ENCODE measurements at places on chromosomes 5 and 9. TPM values are rescaled to one million over a fixed set of nuclear protein-coding genes. Genes with fewer than 3 reads are reported as not detected.

DNA sequence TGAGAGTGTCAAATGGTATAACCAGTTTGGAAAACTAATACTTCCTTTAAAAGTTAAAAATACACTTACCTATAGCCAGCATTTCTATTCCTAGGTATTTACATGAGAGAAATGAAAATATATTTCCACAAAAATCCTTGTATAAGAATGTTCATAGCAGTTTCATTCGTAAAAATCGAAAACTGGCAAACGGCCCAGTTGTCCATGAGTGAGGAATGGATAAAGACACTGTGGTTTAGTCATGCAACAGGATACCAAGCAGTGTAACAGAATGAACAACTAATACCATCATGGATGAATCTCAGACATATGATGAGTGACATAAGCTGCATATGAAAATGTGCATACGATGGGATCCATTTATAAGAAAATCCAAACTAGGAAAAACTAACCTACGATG is 136.7 kb downstream of the MACROH2A1 start:
- DNase-seq, result no peak
- H3K27ac ChIP-seq, result no peak overlapping the region
- H3K4me1 ChIP-seq, result no peaks in the 10 kb centered on the region
- H3K4me3 ChIP-seq, result no peak overlapping the region
- no peaks in the 10 kb centered on the region for H3K36me3 ChIP-seq

Gene RNF44
- total RNA-seq, result 21.7 TPM

- H3K27ac ChIP-seq, result no peak overlapping the region
- DNase-seq, result no peak
- no peak overlapping the region for H3K4me3 ChIP-seq
- no peaks in the 10 kb centered on the region for H3K27me3 ChIP-seq
- no peaks in the 10 kb centered on the region for H3K36me3 ChIP-seq
Measured at GRCh38 chr5:157390133-157390532, 69.9 kb upstream of the NIPAL4 start.

DNA sequence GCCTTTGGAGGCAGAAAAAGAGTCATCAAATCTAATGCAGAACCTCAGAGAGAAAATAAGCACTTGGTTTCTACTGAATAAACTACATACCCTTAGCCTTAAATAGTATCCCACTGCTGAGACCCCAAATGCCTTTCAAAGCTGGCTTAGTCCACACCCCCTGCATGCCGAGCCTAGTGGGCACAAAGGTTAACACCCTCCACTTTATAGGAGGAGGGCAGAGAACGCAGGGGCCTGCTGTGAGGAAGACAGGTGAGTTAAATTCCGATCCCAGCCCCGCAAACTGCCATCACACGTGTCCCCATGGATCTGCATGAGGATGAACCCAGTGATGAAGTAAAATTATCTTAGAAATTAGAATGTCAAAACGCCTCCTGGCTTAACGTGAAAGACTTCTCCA is 19.5 kb upstream of the HSD17B3 start:
- no peaks in the 10 kb centered on the region for H3K27me3 ChIP-seq
- no peaks in the 10 kb centered on the region for H3K4me1 ChIP-seq
- DNase-seq, result no peak
- H3K4me3 ChIP-seq, result no peak overlapping the region
- H3K27ac ChIP-seq, result no peak overlapping the region
- no peaks in the 10 kb centered on the region for H3K36me3 ChIP-seq

Gene DTWD2
- total RNA-seq, result 13.0 TPM

GRCh38 chr5:142215915-142216681 is 107.5 kb downstream of the NDFIP1 start:
- H3K36me3 ChIP-seq, result no peaks in the 10 kb centered on the region
- DNase-seq, result peak; percentile 55
- no peak overlapping the region for H3K4me3 ChIP-seq
- H3K4me1 ChIP-seq, result no peaks in the 10 kb centered on the region

GRCh38 chr9:107462691-107463090 is 26.9 kb downstream of the KLF4 start:
- H3K4me1 ChIP-seq, result peaks cover 10% of the 10 kb centered on the region
- H3K36me3 ChIP-seq, result no peaks in the 10 kb centered on the region
- DNase-seq, result no peak
- H3K27me3 ChIP-seq, result peaks cover 20% of the 10 kb centered on the region

Gene HAVCR2
- 3.8 TPM for total RNA-seq

DNA sequence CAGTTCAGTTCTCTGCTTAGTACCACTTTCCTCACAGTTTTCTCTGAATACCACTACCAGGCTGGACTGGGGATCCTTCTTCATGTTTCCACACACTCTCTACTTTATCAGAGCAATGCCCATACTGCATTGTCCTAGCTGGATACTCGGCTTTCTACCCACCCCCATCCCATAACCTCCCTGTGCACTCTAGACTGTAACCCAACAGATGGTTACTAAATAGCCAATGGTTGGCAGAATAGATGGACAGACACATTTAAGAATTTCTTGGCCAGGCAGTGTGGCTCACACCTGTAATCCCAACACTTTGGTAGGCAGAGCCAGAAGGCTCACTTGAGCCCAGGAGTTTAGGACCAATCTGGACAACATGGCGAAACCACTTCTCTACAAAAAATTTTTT is 22.8 kb downstream of the CDK5RAP2 start:
- no peak for DNase-seq
- H3K27me3 ChIP-seq, result no peaks in the 10 kb centered on the region
- H3K27ac ChIP-seq, result no peak overlapping the region

DNA sequence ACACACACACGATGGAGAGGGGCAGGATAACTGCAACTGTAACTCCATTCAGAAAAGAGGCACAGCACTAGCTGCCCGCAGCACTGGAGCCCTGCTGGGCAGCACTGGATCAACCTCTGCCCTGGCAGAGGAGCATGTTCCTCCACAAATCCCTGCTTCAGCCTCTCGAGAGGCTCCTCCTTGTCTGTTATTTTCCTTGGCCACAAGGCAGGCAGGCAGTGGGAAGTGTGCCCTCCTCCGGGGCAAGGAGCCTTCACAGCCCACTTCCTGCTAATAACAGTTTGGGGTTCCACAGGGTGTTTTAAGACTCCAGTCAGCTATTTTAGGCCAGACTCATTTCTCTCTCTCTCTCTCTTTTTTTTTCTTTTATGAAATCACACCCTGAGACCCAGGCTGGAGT is 11.8 kb downstream of the FXN start:
- H3K27ac ChIP-seq, result no peak overlapping the region
- peaks cover 38% of the 10 kb centered on the region for H3K36me3 ChIP-seq
- no peak for DNase-seq
- peaks cover 32% of the 10 kb centered on the region for H3K4me1 ChIP-seq

Gene MYOT
- total RNA-seq, result 22.4 TPM

- H3K4me3 ChIP-seq, result no peak overlapping the region
- H3K36me3 ChIP-seq, result no peaks in the 10 kb centered on the region
- H3K27ac ChIP-seq, result no peak overlapping the region
- DNase-seq, result no peak
- no peaks in the 10 kb centered on the region for H3K27me3 ChIP-seq
Measured at GRCh38 chr9:93600504-93600903, 24.1 kb downstream of the PHF2 start.

Gene PHF24
- 0.17 TPM for total RNA-seq

- H3K4me3 ChIP-seq, result no peak overlapping the region
- DNase-seq, result no peak
- no peaks in the 10 kb centered on the region for H3K36me3 ChIP-seq
- no peaks in the 10 kb centered on the region for H3K27me3 ChIP-seq
- no peaks in the 10 kb centered on the region for H3K4me1 ChIP-seq
Measured at GRCh38 chr5:61766141-61766540, 434.1 kb downstream of the ZSWIM6 start.

GRCh38 chr5:164051745-164052144 is 546.3 kb downstream of the MAT2B start:
- H3K36me3 ChIP-seq, result no peaks in the 10 kb centered on the region
- H3K4me1 ChIP-seq, result no peaks in the 10 kb centered on the region
- H3K27me3 ChIP-seq, result no peaks in the 10 kb centered on the region
- no peak overlapping the region for H3K4me3 ChIP-seq
- no peak overlapping the region for H3K27ac ChIP-seq

DNA sequence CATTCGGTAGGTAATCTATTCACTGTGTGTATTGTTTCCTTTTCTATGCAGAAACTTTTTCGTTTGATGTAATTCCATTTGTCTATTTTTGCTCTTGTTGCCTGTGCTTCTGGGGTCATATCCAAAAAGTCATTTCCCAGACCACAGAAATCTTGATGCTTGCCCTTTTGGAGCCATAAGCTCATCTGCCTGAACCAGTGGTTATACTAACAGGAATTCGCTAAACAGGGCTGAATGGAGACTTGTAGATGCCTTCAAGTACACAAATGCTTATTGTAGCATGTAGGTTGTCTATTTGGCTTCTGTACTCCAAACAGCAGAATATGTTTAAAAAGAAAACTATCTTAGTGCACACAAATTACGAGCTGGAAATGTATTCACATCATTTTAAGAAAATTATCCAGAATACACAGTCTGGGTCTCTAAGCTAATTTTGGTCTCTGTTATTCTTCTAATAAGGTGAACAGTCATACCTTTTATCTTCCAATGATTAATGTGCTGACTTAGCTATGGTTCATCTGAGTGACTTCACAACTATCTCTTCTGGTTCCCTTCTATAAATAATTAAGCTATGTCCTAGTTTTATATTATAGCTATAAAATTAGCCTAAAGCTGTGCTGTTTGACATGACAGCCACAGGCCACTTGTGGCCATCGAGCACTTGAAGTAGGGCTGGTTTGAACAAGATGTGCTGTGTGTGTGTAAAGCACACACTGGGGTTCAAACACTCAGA is 87.6 kb downstream of the DAPK1 start:
- no peak overlapping the region for H3K4me3 ChIP-seq
- no peak for DNase-seq

DNA sequence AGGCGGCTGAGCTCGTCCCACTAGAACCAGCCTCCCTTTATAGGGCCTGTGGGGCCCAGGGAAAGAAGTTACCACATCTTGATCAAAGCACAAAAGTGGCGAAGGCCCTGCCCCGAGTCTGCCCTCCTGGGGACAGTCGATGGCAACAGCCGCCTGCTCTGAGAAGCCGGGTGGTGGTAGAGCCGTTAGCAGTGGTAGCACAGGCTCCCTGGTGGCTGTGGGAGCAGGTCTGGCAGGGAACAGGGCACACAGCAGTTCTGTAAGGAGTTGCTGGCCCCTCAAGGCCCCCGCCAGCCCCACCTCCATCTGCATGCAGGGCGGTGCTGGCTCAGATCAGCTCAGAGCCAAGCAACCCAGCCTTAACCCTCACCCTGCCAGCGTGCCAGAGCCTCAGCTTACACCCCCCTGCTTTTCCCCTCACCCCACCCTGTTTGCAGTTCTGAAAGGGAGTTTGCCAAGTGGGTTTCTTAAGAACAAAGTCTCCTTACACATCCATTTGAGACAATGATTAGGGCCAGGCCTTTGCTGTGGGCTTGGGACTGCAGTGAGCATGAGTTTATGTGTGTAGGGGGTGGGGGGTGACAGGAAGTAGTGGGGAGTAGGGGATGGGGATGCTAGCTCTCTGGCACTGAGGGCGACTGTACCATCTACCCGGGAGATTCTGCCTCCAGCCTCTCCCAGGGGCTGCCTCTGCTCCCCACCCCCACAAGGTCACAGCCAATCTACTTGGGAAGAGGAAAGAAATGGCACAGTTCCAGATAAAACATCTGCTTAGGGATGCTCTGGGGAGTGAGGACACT is 11.8 kb downstream of the ACSL6 start:
- H3K36me3 ChIP-seq, result no peaks in the 10 kb centered on the region
- no peak for DNase-seq
- peaks cover 3% of the 10 kb centered on the region for H3K4me1 ChIP-seq
- no peak overlapping the region for H3K27ac ChIP-seq
- H3K4me3 ChIP-seq, result no peak overlapping the region

Gene NIPAL4
- 0.09 TPM for total RNA-seq

DNA sequence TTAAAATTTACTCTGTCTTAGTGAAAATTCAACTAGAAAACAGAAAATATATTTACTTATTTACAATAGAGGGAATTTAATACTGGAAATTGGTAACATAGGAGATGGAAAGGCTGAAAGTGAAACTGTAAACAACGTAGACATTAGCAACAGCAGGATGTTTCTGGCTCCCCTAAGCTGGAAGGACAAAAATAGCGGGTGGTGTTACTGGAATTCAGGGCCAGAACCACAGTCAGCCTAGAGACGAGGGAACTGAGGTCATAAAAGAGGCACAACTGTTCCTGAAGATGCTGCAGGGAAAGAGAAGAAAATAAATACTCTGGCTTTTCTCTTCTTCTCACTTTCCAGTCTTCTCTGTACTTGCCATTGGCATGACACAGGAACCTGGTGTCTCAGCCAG is 80.4 kb upstream of the NIPBL start:
- H3K4me1 ChIP-seq, result no peaks in the 10 kb centered on the region
- H3K27ac ChIP-seq, result no peak overlapping the region
- no peaks in the 10 kb centered on the region for H3K27me3 ChIP-seq
- DNase-seq, result no peak
- no peak overlapping the region for H3K4me3 ChIP-seq

- DNase-seq, result no peak
- H3K27ac ChIP-seq, result no peak overlapping the region
- no peaks in the 10 kb centered on the region for H3K36me3 ChIP-seq
- no peak overlapping the region for H3K4me3 ChIP-seq
- H3K4me1 ChIP-seq, result no peaks in the 10 kb centered on the region
Measured at GRCh38 chr5:63346451-63346850, 615.8 kb downstream of the HTR1A start.

- H3K36me3 ChIP-seq, result no peaks in the 10 kb centered on the region
- peak overlapping the region; percentile 78 for H3K27ac ChIP-seq
- H3K4me3 ChIP-seq, result no peak overlapping the region
- no peaks in the 10 kb centered on the region for H3K27me3 ChIP-seq
- DNase-seq, result peak; percentile 91
Measured at GRCh38 chr5:138953387-138954256, 78.5 kb upstream of the LRRTM2 start.

DNA sequence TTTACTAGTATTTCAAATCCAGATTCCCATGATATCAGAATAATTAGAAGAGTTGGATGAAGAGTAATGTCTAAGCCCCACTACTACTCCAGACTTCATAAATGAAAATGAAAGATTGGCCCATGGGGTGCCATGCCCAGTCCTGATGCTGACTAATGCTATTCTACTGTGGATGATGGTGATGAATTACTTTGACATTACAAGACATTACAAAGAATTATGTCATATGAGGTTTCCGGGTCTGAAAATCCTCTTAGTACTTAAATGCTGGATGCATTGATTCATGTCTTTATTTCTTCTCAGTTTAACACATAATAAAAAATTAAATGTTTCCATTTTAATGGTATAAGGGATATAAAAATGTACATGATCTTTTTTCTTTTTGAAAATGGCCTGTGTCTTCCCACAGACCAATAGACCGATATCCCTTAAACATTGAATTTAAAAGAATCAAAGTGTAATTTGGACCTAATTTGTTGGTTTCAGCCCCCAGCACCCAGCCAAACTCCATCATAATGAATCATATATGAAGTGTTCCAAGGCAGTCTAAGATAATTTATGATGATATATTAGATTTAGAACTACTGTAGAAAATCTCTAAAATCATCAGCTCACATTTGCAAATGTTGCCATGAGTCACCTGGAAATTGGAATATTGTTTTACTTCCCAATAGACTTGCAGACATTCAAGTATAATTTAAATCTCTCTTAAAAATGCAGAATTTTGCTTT is 223.6 kb upstream of the SGCD start:
- H3K36me3 ChIP-seq, result no peaks in the 10 kb centered on the region
- no peak for DNase-seq
- H3K4me1 ChIP-seq, result no peaks in the 10 kb centered on the region
- no peak overlapping the region for H3K27ac ChIP-seq
- no peaks in the 10 kb centered on the region for H3K27me3 ChIP-seq

All from heart right ventricle (tissue), 16 donors.